ENCODE measurements at places on chromosomes 7 and 10.

GRCh38 chr10:72375585-72375984 is 20.9 kb upstream of the DNAJB12 start:
- no peak for DNase-seq

DNA sequence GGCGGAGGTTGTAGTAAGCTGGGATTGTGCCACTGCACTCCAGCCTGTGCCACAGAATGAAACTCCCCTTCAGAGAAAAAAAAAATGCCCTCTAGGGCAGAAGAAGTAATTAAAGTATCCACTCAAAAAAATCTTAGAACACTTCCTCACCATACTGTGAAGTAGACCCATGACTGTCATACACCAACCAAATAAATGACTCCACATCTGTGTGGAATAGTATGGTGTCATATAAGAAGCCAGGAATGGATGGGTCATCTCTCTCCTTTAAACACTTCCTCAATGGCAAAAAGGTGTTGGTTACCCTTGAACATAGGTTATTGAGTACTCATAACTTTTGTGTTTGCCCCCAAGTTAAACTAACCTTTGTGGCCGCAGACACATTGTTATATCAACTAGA is 48.1 kb upstream of the PCGF5 start:
- no peak for DNase-seq

DNA sequence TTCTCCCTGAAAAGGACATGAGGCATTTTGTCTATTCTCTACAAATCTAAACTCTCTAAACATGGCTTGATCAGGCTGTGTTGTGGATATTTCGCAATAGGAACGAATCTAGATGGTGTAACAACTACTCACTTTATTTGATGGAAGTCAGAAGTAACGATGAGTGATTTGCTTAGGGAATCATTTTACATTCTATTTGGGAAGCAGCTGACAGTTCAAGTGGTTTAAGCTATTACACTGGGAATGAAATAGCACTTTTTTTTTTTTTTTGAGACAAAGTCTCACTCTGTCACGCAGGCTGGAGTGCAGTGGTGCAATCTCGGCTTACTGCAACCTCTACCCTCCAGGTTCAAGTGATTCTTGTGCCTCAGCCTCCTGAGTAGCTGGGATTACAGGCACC is 44.1 kb downstream of the NPY start:
- DNase-seq, result no peak

- DNase-seq, result no peak
Observed at GRCh38 chr10:1208366-1209311, 152.5 kb downstream of the WDR37 start.

Measured in stimulated activated CD8-positive, alpha-beta memory T cell treated with anti-CD3 and anti-CD28 coated beads, Interleukin-7, amount 100 ng/mL, for 1 hour (primary cell).